ENCODE measurements at places on chromosomes 1 and 21.

- no peak for DNase-seq
These were observed 49.8 kb downstream of the SLC45A1 start for GRCh38 chr1:8367571-8368194.

GRCh38 chr1:205141236-205142101 lies 19.7 kb upstream of the RBBP5 start:
- peak; percentile 77 for DNase-seq

DNA sequence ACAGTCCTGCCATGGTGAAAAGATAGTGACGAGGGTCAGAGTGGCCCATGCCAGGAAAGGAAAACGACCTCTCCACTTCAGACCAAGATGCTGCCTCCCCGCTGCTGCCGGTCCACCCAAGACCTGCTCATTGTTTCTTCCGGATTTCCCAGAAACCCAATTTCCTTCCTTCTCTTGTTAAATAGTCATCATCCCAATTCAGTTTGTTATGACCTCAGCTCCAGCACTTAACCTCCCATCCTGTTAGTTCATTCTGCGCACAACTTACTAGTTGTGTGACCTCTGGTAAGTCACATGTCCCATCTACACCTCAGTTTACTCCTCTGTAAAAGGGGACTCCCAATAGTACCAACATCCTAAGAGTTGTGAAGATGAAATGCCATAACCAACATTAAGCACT lies 29.9 kb upstream of the PPP1R15B start:
- DNase-seq: no peak

- peak; percentile 72 for DNase-seq
These were observed 39.5 kb downstream of the TOR3A start for GRCh38 chr1:179121159-179121938.

GRCh38 chr1:32876341-32877210 lies 5.9 kb upstream of the FNDC5 start:
- DNase-seq: peak; percentile 33

DNA sequence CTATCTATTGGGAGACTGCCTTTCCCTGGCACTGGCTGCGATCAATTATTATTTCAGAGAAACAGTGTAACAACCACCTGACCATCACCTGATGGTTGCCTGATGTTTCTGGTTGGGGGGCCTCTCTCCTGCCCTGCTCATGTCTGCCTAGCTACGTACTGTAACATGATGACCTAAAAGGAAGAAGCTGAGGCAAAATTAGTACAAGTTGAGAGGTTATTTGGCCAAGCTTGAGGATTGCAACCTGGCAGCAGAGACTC lies 58.3 kb downstream of the OLFML3 start:
- no peak for DNase-seq

- peak; percentile 27 for DNase-seq
These were observed at the start of gene DMBX1 for GRCh38 chr1:46489638-46490405. DMBX1 (plus strand) TSS chr1:46489836; CDS start chr1:46507011, 17,175 bp downstream.

DNA sequence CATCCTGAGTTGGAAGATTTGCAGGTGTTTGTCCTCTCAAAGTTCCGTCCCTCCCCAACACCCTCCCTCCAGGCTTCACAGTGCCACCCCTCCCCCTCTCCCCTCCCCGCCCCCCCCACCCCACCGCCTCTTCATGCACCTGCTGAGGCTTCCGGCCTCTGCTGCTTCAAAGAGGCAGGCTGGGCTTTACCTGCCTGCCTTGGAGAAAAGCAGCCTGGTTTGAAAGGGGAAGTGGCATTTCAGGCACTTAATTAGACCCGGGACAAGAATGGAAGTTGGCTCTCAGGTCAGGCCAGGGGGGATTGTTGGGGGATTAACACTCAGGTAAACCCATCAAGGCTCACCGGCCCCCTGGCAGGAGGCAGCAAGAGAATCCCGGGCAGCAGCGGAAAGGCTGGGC lies 21.1 kb downstream of the PAX7 start:
- no peak for DNase-seq

DNA sequence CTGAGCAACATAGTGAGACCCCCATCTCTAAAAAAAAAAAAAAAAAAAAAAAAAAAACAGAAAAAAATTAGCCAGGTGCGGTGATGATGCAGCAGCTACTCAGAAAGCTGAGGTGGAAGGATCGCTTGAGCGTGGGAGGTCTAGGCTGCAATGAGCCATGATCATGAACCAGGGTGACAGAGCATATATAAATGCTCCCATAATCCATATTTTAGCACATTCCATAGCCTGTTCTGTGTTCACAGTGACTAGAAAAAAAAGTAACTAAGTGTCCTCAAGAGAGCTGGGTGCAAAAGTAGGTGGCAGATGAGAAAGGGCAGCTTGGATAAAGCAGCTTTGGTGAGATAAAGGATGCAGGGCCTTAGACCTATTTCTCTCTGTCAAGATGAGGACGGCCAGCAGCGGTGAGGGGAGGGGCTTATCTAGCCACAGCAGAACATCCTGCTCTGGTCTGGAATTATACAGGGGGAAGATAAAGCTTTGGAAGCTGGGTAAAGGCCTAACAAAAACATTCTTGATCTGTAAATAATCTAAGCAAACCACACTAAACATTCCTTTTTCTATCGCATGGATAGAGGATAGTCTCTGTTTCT lies 205.3 kb downstream of the DAB1 start:
- DNase-seq: no peak

- DNase-seq: peak; percentile 98
These were observed 7.4 kb downstream of the IRF2BP2 start for GRCh38 chr1:234602334-234603220.

DNA sequence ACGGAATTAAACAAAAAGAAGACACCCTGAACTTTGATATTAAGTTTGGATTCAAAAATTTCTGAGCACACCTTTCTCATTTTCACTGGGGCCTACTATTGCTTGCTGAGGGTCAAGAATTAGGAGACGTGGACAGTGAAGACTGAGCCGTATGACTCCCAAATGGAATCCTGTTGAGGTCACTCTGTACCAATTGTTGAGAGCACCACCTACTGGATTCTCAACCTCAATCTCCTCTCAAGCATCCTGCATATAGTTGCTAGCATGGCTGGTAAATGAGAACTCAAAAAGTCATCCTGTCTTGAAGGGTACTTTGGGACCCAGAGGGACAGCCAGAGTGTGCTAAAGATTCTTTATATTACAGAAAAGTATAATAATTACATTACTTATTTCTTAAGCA lies 20.2 kb upstream of the MTR start:
- peak; percentile 41 for DNase-seq

GRCh38 chr1:109425391-109426280 lies 612 bp downstream of the PSMA5 start:
- DNase-seq: peak; percentile 82

DNA sequence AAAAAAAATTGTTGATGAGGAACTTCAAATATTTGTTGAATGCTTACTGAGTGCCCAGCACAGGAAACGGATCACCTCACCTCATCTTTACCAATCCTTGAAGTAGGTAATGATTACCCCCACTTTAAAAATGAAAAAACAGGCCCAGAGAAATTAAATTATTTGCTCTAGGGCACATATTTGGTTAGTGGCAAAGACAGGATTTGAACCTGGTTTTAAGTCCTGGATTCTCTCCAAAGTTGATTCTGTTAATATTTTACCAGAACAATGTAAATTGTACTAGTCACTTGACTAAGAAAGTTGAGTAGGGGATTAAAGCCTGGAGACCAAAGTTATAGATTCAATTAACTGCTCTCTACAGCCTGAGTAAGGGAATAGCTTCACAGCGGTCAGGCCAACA lies 97.9 kb downstream of the GIPC2 start:
- no peak for DNase-seq

DNA sequence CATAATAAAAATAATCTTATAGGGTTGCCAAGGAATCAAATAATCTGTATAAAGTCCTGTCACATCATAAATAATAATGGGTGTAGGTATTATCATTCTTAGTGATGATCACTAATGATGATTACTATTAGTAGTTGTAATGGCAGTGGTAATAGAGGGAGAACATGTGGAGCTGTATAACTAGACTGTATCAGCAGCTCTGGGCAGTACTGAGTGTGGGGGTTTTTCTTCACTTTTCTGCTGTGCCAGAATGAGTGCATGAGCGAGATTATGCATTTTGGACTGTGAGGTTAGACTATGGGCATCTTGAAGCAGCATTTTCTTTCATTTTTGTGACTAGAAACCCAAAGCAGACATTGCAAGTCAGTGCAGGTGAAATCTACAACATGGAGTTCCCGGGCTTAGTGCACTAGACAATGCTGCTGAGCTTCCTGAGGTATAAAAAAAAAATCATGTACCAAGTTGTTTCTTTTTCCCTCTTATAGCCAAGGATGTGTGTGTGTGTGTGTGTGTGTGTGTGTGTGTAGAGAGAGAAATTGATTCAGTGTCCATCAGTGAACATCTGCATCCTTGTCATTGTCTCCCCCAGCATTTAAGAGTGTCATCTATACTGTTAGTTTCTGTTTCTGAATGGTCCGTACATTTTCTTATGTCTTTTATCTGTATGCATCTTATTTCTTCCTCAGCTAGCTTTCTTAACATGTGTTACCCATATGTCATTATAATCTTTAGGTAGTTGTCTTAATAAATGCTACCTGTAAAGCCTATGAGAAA lies 86.6 kb downstream of the GIPC2 start:
- DNase-seq: no peak

- DNase-seq: no peak
These were observed 43.9 kb downstream of the TGFBR3 start for GRCh38 chr1:91842056-91842455.

DNA sequence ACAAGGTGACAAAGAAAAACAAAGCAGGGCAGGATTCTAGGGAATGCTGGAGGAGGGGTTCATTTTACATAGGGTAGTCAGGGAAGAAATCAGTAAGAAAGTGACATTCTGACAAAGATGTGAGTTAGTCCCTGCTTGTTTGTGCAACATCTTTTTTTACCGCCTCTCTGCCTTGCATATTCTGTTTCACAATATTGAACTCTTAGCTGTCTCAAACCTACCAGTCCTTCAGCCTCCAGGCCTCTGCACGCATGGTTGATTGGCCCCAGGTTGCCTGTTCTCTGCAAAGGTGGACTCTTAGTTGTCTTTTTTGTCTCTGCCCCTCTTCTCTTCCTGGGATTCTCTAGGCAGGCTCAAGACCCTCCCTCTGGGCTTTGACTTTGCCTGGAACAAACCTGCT lies 152.2 kb upstream of the RUNX1 start:
- DNase-seq: no peak

DNA sequence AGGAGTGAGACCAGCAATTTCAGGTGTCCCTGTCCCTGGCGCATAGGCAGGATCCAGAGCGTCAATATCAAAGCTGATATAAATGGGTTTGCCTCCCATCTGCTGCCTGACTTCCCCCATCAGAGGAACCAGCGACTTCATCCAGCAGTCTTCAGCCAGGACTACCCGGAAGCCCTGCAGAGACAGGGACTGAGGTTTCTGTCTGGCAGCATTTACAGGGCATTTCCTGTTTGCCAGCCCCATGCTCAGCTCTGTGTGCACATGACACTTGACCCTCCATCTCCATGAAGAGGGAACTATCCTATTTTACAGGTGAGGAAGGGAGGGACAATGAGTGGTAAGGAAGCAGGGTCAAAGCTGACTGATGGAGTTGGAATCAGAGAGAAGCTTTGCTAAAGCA lies 7.2 kb downstream of the AGMAT start:
- peak; percentile 45 for DNase-seq

GRCh38 chr1:28401760-28402159 lies 32.2 kb downstream of the PHACTR4 start:
- no peak for DNase-seq

GRCh38 chr1:199399996-199400724 lies 627.4 kb upstream of the NR5A2 start:
- DNase-seq: peak; percentile 60

GRCh38 chr1:21271550-21271949 lies 18.7 kb downstream of the ECE1 start:
- no peak for DNase-seq

GRCh38 chr1:42962641-42963377 lies 4.1 kb upstream of the SLC2A1 start:
- peak; percentile 83 for DNase-seq

DNA sequence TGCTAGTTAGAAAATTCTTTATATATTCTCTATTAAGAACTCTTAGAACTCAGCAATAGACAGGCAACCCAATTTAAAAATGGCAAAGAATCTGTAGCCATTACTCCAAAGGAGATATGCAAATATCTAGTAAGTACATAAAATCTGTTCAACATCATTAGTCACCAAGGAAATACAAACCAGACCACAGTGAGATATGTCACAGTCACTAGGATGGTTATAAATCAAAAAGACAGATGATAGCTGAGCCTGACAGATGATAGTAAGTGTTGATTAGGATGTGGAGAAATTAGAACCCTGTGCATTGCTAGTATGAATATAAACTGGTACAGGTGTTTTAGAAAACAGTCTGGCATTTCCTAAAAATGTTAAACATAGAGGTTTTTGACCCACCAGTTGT lies 26.6 kb downstream of the SRSF11 start:
- DNase-seq: peak; percentile 25

DNA sequence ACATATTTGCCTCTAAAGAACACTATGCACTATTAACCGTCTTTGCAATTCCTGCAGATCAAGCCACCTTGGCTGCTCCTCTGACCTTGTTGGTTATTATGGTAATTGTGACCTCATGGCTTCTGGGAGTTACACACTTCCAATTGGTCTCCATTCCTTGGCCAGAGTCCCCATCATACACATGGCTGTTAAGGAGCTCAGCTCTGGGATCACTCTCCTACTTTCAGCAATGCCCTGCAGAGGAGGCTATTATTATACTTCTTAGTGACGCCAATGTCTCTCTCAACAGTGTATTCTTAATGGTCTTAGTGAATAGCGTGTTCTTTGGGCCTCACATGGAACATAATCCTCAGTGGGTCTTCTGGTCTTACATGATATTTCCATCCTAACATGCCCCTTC lies 10.0 kb upstream of the JAK1 start:
- no peak for DNase-seq

GRCh38 chr1:175417316-175417715 lies 224.7 kb upstream of the KIAA0040 start:
- DNase-seq: no peak

GRCh38 chr21:34204481-34205439 lies 131.4 kb downstream of the MRPS6 start:
- DNase-seq: no peak

DNA sequence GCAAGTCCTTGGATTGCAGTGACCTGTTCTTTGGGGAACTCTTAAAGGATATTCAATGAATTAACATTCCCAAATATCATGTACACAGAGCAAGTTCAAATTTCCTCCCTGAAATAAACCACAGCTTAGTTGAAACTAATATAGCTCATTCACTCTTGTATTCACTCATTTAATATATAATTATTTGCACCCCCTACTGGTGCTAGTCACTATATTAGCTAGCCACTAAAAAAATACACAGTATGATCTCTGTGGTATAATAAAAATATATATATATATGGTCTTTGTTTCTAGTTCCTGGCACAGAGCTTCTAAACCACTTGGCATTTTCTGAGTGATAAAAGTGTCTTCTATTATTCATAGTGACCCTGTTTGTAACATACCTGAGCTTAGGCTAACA lies 177.3 kb upstream of the LYPLAL1 start:
- DNase-seq: peak; percentile 10

- no peak for DNase-seq
These were observed 132.0 kb upstream of the C1orf21 start for GRCh38 chr1:184254849-184255248.

GRCh38 chr1:156248323-156248683 lies 447 bp upstream of the PAQR6 start:
- peak; percentile 20 for DNase-seq
